ENCODE measurements at places on chromosomes 1 and 21.

GRCh38 chr1:247551721-247552120 lies 2.8 kb downstream of the GCSAML start:
- DNase-seq = no peak

DNA sequence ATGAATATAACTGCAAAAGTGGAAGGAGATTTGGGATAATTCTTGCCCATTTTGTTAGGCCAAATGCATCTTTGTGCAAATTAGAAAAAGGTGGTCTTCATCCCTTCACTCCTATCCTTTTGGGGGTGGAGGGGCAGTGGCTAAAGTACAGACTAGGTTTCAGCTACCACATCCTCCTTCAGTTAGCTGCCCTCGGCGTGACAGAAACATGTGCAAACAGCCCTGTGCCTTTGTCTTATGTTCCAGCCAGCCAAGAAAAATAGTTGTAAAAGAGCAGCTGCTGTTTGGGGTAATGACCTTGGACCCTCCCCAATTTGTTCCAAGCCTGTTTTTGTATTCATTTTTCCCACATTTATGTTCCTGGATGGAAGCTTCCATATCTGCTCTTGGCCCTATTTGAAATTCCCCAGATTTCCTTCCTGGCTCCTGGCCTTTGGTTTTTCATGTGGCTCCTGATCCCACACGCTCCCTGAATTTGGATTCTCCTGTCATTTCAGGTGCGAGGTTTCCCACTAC lies 8.3 kb upstream of the LGALS8 start:
- no peak for DNase-seq

GRCh38 chr21:43593078-43593477 lies 66.2 kb downstream of the HSF2BP start:
- DNase-seq = no peak

- DNase-seq = no peak
These were observed 2212.8 kb downstream of the MRPL39 start for GRCh38 chr21:23394458-23394857.

DNA sequence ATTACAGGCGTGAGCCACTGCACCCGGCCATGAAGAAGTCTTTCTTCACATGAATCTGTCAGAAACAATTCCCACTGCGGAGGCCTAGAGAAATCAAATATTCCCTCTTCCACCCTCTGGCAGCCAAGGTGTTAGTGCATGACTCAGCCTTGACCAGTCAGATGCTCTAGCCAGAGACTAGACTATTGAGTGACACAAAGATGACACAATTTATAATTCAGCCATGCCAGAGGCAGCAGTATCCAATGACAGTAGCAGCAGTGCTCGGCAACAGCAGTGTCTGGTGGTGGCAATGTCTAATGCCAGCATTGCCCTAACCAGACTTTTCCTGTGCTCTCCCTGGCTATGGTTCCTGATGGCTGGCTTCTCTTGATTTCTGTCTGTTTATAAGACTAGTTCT lies 8.7 kb downstream of the CTXND2 start:
- DNase-seq = no peak

GRCh38 chr21:46437096-46437498 lies 21.6 kb upstream of the DIP2A start:
- no peak for DNase-seq

All from NCI-H1436 treated with DMSO at 0.1 percent for 48 hours (cell line).